Activated CD4-positive, alpha-beta T cell treated with anti-CD3 and anti-CD28 coated beads, Interleukin-2, amount 10 ng/mL, durations not matched to agents 7 days and 5 days (primary cell): ENCODE measurements at places on chromosomes 1 and 21.

GRCh38 chr1:246435421-246436041 lies 71.5 kb downstream of the SMYD3 start:
- no peak for DNase-seq

- no peak for DNase-seq
Observed at GRCh38 chr1:36542024-36542961, 59.6 kb upstream of the CSF3R start.

DNA sequence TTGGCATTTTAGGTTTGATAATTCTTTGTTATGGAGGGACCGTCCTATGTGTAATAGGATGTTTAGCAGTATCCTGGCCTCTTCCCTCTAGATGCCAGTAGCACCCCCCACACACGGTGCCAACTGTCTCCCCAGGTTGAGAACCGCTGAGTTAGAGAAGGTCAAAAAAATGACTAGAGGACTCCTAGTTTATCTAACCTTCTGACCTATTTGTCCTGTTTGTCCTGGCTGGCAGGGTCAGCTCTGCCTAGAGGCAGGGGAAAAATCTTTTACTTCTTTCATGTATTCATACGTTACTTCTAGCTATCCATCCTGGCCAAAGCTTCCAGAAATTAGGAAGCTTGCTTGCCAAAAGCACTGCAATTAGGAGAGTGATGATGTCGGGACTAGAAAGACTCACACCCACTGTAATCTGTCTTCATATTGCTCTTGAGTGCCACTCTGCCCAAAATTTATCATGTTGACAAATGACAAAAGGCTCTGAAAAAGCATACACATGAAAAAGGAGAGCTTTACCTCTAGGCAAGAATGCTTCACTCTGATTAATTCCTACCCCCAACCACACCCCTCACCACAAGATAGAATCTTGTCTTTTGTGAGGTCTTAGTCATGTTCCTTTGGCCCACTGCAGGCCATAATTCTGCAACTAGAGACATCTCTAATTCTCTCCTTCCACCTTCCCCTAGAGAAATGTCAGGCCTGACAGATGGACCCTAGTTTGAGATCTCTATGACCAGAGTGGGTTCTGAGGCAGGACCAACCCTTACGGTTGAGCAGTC lies 14.4 kb upstream of the AKR1A1 start:
- no peak for DNase-seq

DNA sequence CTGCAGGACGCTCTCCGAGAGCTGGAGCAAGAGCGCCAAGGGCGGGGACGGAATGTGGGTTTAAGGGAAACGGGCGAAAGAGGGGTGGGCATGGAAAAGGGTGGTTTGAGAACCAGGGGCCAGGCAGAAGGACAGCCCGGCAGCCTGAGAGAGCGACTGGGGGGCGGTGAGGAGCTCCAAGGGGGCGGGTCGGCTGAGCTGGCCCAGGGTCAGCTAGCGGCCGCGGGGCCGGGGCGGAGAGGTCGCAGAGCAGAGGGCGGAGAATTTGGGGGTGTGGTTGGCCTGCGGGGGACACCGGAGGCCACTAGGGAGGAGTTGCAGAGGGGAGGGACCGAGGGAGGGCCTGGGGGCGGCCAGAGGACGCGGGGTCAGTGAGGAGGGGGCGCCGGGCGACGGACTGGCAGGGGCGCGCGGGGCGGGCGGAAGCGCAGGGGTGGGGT lies 54.7 kb downstream of the NDUFS5 start:
- no peak for DNase-seq

DNA sequence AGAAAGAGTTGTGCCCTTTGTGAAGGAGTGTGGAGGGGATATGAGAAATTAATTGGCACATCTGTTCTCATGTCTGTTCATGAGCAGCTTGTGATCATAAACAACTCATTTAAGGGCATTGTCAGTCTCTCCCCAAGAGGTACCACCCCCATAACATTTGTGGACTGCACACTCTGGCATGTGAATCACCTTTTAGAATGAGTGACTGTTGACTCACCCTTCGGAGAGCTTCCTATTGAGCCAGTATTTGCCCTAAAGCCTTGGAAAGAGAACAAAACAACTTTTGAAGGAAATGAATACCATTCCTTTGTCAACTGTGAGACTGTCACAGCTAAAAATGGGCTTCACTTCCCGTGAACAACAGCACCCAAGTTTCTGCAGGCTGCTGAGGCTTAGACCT lies 27.5 kb upstream of the MYSM1 start:
- no peak for DNase-seq

- DNase-seq, result no peak
Observed at GRCh38 chr1:37238364-37239224, 204.3 kb upstream of the GRIK3 start.

GRCh38 chr1:105087506-105087905 lies 1337.8 kb downstream of the AMY1C start:
- DNase-seq, result no peak

- DNase-seq, result no peak
Observed at GRCh38 chr1:203638103-203638475, 11.5 kb downstream of the ATP2B4 start.

DNA sequence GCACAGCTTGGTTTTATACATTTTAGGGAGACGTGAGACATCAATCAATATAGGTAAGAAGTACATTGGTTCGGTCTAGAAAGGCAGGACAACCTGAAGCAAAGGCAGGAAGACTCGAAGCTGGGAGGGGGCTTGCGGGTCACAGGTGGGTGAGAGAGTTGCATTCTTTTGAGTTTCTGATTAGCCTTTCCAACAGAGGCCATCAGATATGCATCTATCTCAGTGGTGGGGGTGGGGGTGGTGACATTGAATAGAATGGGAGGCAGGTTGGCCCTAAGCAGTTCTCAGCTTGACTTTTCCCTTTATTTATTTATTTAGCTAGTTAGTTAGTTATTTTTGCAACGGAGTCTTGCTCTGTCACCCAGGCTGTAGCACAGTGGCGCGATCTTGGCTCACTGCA lies 85.6 kb downstream of the WDR4 start:
- no peak for DNase-seq

GRCh38 chr21:38987633-38988508 lies 182.1 kb downstream of the ETS2 start:
- DNase-seq, result no peak

GRCh38 chr1:150534002-150534401 lies 15.2 kb upstream of the ADAMTSL4 start:
- DNase-seq, result no peak

- no peak for DNase-seq
Observed at GRCh38 chr1:78224861-78225552, 179.2 kb downstream of the GIPC2 start.

- DNase-seq, result no peak
Observed at GRCh38 chr1:111792249-111792648, 36.5 kb downstream of the DDX20 start.

GRCh38 chr1:89433421-89433820 lies 69.6 kb downstream of the GBP6 start:
- no peak for DNase-seq

- DNase-seq, result no peak
Observed at GRCh38 chr1:145796753-145797152, 27.1 kb downstream of the RNF115 start.

GRCh38 chr1:100921110-100921706 lies 25.3 kb downstream of the SLC30A7 start:
- DNase-seq, result peak; percentile 36

DNA sequence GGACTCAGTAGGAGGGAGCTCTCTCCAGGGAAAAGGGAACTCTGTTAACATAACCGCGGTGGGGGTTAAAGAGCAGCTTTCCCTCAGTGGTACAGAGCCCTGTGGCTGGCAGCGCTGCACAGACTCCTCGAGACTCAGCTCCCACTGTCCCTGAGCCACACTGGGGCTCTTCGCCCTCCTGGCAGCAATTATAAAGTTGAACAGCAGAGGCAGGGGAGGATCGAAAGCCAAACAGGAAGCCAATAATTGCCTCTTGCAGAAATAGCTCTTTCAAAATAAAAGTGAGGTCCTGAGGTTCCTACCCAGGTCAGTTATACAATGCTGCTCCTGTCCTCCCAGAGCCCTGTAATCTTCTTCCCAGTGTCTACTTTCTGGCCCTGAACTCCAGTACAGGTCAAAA lies 77.0 kb downstream of the FAM78B start:
- DNase-seq, result no peak

DNA sequence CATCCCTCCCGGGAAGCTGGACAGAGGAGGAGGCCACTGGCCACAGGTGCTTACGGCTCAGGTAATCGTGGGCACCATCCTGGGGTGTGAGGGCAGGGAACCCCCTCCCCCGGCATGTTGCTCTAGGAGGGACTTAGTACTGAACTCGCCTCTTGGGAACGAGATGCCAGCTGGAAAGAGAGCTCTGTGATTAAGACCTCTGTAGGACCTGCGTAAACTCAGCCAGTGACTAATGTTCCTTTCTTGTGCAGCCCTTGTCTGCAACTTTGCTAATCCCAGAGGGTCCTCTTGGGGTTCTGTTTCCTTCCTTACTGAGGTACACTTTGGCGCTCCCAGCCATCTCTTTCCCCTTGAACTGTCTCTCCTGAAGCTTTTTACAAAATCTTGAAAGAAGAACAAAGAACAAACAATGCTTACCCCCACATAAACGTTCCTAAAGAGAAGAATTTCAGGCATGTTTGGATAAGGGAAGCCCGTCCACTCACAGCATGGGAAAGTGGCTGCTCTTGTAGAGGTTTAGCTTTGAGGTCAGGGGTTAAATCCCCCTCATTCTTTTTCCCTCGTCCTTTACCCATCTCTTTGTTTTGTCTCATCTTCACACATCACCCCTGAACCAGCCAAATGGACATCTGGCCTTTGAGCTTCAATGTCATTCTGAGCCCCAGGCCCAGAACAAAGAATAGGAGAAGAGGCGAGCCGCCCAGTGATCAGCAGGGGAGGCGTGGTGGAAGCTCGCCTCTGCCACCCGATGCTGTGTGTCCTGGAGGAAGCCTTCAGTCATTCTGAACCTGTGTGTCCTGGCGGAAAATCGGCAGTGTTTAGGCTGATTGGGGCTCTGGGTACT lies 37.4 kb downstream of the CITED4 start:
- no peak for DNase-seq

- no peak for DNase-seq
Observed at GRCh38 chr1:206505702-206506355, 1.5 kb upstream of the RASSF5 start.

DNA sequence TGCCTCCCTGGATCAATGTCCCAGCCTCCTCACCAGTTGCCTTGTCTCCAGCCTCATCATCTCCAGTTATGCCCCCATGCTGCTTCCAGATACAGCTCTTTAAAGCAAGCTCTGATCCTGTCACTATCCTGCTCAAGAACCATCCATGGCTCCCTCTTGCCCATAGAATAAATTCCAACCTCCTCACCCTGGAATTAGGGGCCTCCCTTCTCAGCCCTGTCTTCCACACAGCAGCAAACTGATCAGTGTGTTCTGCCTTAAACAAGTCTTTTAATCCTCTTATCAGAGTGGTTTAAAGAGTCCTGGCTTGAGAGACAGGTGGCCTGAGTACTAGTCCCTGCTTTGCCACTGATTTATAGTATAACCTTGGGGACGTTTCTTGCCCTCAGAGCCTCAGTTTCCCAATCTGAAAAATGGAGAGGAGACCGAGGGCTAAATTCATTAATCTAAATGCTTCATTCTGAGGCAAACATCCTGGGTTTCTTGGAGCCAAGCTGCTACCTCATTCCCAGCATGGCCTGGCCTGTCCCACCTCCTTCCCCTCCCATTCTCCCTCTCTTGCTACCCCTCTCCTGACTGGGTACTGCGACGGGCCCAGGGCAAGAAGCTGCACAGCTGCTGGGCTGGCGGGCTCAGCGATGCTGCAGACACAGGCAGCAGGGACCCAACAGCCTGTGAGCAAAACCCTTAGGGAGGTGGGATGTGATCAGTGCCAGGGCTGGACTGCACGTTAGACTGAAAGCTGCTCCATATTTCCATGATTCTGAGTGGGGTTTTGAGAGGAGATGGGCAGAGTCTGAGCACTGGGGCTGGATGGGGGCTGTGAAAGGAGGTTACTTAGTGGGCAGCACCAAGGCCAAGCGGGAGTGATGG lies 221.4 kb downstream of the PTPRU start:
- no peak for DNase-seq

- DNase-seq, result no peak
Observed at GRCh38 chr21:31921079-31921478, 48.3 kb downstream of the HUNK start.

GRCh38 chr1:226739696-226740065 lies 599 bp upstream of the ITPKB start:
- no peak for DNase-seq

GRCh38 chr1:202248861-202249260 lies 55.3 kb downstream of the LGR6 start:
- DNase-seq, result no peak

GRCh38 chr1:248047008-248047407 lies 372 bp downstream of the OR2L3 start:
- DNase-seq, result no peak

- DNase-seq, result no peak
Observed at GRCh38 chr1:168227620-168228019, 1.8 kb downstream of the SFT2D2 start.

- no peak for DNase-seq
Observed at GRCh38 chr1:179014123-179014522, 11.6 kb upstream of the FAM20B start.

DNA sequence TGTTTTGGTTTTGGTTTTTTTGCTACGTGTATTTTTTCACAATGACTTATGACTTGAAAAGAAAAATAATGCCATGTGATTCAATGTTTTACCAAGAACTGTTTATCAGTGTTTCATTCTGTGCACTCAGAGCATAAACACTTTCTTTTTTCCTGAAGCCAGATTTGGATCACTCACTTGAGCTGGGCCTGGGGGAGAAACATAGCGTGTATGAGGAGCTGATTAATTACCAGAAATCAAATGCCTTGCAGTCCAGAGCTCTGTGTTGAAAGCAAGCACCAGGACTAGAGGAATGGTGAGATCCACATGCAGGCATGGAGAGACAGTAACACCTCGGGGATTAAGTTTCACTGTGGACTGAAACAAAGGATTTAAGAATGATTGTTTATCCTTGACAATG lies 642.1 kb upstream of the ADGRL2 start:
- no peak for DNase-seq

DNA sequence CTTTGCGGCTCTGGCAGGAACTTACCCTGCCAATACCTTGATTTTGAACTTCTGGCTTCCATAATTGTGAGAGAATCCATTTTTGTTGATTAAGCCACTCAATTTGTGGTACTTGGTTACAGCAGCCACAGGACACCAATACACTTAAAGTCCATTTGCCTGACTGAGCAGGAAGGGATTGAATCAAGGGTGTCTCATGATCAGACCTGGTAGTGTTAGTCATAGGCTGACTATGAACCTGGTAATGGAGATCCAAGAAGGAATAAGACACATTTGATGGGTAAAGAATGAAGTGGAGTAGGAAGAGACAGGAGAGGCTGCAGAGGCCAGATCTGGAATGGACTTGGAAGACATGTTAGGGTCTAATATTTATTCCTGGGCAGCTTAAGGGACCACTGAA lies 31.2 kb upstream of the MAP1LC3C start:
- DNase-seq, result no peak

GRCh38 chr1:101769520-101769919 lies 227.2 kb downstream of the OLFM3 start:
- DNase-seq, result no peak

- no peak for DNase-seq
Observed at GRCh38 chr1:1915911-1916840, 1.1 kb downstream of the CALML6 start.

GRCh38 chr21:16305686-16306085 lies 575.9 kb downstream of the USP25 start:
- DNase-seq, result no peak
